ENCODE measurements at places on chromosomes 16 and 17.

- DNase-seq: no peak
Observed at GRCh38 chr16:56852401-56852730, 12.6 kb upstream of the SLC12A3 start.

DNA sequence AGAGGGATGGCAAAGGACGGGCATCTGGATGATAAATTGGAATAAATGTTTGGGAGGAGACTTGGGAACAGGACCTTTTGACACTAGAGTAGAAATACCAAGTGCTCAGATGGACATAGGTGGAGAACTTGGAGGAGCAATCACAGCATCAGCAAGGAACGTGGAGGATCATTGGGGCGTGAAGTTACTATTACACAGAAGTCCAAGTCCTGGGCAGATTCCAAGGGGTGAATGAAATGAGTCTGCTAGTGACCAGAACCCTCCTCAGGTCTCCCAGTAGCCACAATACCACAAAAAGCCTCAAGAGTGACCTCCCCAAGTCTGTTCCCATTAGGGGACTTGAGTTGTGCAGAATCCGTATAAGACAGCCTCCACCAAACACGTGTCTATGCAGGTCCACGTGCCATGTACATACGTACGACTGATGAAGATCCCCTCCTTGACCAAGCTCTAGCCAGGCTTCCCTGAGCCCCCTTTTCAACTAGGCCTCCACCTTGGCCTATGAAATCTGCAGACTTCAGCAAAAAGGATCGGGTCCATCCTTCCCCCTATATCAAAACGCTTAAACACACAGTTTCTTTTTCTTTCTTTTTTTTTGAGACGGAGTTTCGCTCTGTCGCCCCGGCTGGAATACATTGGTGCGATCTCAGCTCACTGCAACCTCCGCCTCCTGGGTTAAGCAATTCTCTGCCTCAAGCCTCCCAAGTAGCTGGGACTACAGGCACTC lies 2.2 kb downstream of the C17orf67 start:
- DNase-seq: no peak

GRCh38 chr16:813916-814412 lies 13.4 kb upstream of the GNG13 start:
- no peak for DNase-seq

DNA sequence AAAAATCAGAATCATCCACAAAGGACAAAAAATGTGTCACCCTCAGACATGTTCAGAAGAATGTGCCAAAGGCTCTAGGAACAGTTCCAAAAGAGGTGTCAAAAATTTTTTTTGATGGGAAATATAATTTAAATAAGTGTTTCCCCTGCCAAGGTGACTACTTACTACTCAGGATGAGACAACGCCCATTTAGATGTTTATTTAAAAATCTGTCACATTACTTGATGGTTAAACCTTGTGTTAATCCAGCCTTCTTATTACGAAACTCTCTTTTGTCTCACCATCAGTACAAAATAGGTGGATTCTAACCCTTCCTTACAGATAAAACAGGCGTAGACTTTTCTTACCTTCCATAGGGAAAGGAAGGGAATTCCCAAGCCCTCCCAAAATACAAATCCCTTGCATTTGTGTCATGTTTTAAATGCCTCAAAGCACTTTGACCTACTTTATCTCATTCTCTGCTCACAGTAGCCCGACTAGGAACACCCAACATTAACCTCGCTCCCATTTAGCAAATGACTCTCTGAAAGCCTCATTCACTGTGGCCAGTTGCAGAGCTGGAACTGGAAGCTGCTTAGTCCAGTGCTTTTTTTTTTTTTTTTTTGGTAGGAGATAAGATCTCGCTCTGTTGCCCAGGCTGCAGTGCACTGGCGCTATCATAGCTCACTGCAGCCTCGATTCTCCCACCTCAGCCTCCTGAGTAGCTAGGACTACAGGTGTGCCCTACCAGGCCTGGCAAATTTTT lies 5.8 kb upstream of the GNA13 start:
- no peak for DNase-seq

GRCh38 chr17:36094746-36095145 lies 4.8 kb upstream of the CCL3 start:
- no peak for DNase-seq

- peak; percentile 95 for DNase-seq
Observed at GRCh38 chr17:17900615-17901520, 64.1 kb upstream of the SREBF1 start.

DNA sequence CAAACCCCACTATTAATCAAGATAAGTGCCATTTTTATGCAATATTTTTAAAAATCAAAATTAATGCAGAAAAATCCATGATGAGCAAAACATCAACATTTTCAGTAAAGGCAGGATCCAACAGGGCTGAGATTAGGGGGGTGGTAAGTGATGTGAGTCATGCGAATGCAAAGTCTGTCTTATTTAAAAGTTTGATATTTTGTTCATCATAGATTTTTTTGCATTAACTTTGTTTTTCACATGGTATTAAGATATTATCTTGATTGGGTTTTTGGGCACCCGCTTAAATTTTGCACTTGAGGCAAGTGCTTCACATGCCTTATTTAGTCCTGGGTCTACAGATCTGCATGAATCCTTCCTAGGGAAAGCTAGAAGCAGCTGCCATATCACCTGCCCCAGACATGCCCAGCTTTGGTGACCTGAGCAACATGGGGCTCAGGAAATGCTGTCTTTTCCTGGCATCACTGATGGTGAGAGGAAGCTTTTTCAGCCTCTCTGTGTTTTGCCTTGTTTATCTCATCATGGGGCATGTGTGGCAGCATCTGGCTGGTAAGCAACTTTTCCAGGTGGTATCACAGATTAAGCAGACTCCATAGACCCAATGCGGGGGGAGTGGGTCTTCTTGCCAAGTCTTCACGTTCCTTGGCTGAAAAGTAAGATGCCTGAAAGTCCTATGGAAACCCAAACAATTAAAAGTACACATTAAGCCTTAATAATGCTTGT lies 57.6 kb upstream of the NFAT5 start:
- no peak for DNase-seq
